ENCODE measurements at places on chromosomes 1 and 21.

DNA sequence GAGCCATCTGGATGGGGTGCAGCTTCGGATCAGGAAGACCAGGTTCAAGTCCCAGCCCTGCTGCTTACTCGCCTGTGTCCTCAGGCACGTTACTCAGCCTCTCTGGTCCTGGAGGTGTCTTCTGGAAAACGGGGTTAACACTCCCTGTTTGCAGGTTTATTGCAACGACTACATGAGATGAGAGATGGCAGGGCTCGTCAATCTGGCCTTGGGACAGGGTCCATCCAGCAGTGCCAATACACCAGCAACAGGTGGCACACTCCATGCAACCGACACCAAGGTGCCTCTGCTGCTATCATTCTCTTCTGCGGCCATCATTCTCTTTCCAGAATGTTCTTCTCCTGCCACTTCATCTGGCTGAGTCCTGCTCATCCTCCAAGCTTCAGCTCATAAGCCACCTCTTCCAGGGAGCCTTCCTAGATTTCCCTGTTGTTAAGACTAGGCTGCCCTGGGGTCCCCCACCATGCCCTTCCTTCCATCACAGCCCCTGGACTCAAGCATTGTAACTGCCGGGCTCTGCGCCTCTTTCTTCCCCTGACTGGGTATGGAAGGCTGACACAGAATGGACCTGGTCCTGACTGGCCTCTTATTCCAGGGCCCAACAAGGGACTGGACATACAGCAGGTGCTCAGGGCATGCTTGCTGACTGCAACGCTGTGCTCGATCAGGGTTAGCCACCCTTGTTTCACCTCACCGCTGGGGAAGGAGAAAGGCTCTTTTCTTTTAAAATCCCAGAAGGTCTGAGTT is 87.4 kb downstream of the DMRTB1 start:
- DNase-seq, result no peak

- DNase-seq, result no peak
These were observed 722 bp downstream of the LHX8 start for GRCh38 chr1:75134647-75135572.

GRCh38 chr1:175197531-175197930 is 5.0 kb upstream of the KIAA0040 start:
- no peak for DNase-seq

- no peak for DNase-seq
These were observed 45.7 kb upstream of the DEPDC1 start for GRCh38 chr1:68542586-68542985.

DNA sequence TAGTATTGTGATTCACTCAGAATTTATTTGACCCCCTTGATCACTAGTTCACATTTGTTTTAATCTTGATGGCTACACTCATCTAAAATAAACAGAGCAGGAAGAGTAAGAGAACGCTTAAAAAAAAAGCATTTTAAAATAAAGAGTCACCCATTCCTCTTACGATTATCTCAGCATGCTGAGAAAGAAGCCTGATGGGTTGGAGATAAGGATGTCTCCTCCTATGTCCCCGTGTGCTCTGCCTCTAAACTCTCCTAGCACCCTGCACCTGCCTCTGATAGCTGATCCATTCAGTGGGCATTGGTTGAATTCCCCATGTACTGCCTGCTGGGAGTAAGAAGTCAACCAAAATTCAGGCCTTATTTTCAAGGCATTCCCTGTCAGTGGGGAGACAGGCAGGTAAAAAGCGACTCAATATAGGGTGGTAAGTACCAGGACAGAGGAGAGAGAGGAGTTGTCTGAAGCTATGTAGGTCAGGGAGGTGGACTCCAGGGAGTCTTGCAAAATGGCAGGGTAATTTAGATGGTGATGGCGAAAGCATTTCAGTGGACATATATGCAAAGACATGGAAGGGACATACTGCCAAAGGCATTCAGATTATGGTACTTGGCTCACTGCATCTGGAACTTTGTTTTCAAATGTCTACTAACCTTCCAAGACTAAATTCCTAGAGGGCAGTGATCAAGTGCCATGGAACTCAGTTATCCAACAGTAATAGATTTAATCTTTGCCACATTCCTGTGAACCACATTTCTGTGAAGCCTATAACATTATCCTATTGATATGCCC is 18.4 kb downstream of the ELAVL4 start:
- DNase-seq, result no peak

DNA sequence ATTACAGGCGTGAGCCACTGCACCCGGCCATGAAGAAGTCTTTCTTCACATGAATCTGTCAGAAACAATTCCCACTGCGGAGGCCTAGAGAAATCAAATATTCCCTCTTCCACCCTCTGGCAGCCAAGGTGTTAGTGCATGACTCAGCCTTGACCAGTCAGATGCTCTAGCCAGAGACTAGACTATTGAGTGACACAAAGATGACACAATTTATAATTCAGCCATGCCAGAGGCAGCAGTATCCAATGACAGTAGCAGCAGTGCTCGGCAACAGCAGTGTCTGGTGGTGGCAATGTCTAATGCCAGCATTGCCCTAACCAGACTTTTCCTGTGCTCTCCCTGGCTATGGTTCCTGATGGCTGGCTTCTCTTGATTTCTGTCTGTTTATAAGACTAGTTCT is 8.7 kb downstream of the CTXND2 start:
- no peak for DNase-seq

GRCh38 chr1:4171480-4172450 is 271.7 kb upstream of the C1orf174 start:
- DNase-seq, result no peak

- DNase-seq, result no peak
These were observed 473.7 kb downstream of the MATN1 start for GRCh38 chr1:30249446-30250337.

DNA sequence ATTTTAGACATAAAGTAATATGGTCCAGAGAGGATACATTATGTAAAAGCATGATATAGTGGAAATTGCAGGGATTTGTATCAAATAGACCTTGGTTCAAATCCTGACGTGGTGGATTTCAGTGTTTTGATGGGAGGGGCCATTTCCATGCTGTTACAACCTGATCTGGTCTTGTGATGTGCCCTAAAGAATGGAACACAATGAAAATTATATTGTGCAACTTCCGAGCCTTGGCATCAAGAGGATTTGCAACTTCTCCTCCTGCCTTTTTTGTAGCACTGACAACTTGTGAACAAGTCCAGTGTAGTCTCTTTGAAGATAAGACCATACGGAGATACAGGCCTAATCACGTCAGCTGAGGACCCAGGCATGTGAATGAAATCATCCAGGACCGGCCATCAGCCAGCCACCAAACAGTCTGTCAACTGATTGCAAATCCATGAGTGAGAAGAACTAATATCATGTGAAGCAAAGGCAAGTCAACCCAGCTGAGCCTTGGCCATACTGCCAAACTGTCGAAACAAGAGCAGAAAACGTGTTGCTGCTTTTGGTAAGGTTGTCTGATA is 412.1 kb downstream of the DPYD start:
- no peak for DNase-seq
